Sciatic nerve (tissue), 2 donors: ENCODE measurements at places on chromosomes 6 and 20. TPM values are rescaled to one million over a fixed set of nuclear protein-coding genes. Genes with fewer than 3 reads are reported as not detected.

DNA sequence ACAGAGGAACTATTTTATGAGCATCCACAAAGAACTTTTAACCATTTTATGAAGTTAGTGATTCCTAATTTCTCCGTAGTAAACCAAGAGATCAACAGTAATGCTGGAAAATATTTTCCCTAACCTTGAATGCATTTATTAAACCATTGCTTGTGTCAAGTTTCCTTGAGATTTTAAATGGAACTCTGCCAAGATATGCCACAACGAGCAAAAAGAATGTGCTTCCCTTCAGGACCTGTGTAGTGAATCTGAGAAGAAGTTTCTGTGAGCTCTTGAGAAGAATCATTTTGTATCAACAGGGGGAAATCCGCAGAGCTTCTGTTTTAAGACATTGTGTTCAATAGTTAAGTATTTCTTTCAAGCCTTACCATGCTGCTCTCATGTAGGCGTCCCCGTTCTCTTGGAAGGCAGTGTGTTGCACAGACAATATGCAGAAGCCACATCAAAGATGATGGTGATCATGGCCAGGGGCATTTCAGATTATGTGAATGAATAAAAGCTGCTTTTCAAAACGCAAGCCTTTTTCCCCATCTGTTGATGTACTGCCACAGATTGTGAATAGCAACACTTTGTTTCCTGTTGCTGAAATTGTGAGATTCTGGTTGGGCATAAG is 439.8 kb downstream of the BMP2 start:
- DNase-seq = no peak

GRCh38 chr6:37783856-37784584 is 35.5 kb upstream of the ZFAND3 start:
- no peak for DNase-seq

DNA sequence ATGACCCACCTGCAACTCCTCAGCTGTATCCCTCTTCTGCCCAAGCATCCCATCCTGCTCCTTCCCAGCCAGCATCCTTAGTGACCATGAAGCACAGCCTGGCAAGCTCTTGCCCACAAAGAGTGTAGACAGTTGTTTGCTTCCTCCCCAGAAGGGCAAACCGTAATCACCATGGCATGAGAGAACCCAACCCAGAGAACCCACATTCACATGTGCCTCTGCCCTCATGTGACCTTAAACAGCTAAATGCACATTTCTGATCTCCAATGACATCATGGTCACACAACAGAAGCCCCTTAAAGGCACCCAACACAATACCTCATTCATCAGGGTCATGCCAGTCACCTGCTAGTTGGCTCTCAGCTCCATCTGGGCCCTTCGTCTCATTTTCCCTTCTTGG is 162.8 kb upstream of the CDYL start:
- DNase-seq = no peak

DNA sequence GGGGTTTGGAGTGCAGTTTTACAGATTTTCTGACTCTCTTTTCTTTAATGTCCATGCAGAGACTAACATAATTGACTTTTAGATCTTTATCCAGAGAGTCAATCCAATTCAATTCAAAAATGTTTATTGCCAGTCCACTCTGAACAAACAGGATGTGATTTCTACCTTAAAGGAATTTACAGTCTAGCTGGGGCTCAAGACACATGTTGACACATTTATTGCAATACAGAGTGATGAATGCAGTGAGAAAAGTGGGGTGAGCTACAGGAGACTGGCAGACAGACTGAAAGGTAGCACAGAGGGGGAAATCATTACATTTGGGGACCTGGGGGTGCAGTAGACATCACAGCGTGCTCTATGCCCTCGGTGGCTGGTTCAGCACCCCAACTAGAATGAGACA is 193.9 kb downstream of the SLC24A3 start:
- DNase-seq = no peak

SGK2 gene
- 7.7 TPM for total RNA-seq
